ENCODE measurements at places on chromosomes 3 and 15.

GRCh38 chr3:27827041-27827440 is 104.9 kb upstream of the EOMES start:
- DNase-seq: no peak

- DNase-seq: no peak
Observed at GRCh38 chr3:80750637-80751036, 982.8 kb upstream of the ROBO1 start.

- no peak for DNase-seq
Observed at GRCh38 chr15:72206677-72207000, 9.1 kb upstream of the GRAMD2A start.

DNA sequence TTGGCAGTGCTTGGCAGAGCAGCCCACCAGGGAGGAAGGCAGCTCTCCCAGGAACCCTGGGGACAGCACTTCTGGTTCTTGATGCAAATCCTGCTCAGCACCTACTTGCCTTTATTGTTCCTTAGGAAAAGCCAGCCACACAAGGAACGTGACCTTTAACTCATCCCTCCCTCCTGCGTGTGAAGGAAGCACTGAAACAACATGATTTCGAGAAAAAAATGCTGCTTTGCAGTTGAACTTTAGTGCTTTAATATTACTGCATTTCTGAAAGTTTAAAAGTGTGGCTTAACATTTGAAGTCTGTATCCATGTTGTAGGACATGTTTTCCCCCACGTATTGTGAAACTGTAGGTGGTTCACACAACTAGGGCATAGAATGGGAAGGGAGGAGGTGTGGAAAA is 50.4 kb upstream of the CTNNB1 start:
- DNase-seq: no peak

DNA sequence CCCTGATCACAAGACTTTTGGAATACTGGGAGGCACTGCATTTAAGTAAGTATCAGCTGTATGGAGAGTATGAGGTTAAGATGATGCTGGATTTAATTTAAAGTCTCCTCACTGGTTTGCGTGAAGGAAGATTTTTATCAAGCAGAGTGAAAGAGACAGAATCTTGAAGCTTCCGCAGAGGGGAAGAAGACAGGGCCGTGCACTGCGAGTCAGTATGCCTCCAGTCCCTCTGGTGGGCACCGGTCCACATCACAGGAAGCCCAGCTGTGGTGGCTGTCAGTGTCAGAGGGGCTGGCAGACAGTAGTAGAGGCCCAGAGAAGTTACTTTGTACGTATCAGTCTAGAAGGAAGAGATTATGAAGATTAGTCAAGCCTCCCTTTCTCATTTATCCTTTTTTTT is 379.0 kb upstream of the TPRG1 start:
- DNase-seq: no peak

- DNase-seq: no peak
Observed at GRCh38 chr15:48426044-48426443, 94.8 kb downstream of the DUT start.

- no peak for DNase-seq
Observed at GRCh38 chr3:190307164-190307545, 15.1 kb downstream of the CLDN1 start.

DNA sequence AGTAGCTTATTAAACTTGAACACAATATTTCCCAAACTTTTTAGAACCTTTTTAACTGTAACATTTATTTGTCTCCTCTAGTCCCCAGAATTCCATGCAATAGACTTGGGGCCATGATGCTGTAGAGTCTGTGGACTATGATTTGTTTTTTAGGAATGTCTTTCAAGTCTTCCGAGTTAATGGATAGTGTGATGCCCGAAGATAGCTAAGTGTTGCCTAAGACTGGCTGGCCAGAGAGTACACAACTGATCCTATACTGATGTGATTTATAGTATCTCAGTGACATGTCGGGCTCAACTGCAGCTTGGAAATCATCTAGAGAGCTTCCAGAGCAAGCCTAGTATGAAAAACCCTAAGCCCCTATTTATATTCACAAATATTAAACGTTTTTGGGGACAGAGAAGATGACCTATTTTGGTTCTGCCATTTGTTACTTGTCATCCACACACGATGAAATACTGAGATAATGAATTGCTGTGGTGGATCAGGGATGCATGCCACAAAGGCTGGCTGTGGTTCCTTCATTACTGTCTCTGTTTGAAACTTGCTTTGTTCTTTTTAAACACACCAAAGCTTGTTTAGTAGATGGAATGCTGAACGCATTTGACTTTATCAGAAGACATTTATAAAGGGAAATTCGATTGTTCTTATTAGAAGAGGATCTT is 507.4 kb downstream of the TAFA4 start:
- no peak for DNase-seq

GRCh38 chr15:88231909-88232644 is 24.5 kb downstream of the NTRK3 start:
- DNase-seq: no peak

DNA sequence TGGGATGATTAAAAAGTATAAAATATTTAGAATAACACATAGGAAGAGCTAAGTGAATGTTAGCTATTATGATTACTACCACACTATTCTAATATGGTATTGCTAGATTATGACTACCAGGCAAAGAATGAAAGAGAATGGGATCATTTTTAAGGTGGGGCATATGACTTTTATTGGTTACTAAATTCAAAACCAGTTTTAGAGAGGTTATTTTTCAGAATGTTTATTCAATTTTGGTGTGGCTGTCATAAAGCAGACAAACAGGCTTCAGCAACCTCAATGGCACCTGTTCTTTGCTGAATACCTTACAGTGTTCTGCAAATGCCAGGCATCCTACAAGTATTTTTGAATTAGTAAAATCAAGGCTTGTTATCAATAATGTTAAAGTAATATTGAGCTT is 12.8 kb downstream of the SPTSSB start:
- no peak for DNase-seq

- DNase-seq: no peak
Observed at GRCh38 chr3:47412842-47413520, 32.2 kb downstream of the PTPN23 start.
